ENCODE measurements at places on chromosomes 7 and 10.

GRCh38 chr10:31299119-31299518 lies 19.9 kb upstream of the ZEB1 start:
- no peak for DNase-seq

DNA sequence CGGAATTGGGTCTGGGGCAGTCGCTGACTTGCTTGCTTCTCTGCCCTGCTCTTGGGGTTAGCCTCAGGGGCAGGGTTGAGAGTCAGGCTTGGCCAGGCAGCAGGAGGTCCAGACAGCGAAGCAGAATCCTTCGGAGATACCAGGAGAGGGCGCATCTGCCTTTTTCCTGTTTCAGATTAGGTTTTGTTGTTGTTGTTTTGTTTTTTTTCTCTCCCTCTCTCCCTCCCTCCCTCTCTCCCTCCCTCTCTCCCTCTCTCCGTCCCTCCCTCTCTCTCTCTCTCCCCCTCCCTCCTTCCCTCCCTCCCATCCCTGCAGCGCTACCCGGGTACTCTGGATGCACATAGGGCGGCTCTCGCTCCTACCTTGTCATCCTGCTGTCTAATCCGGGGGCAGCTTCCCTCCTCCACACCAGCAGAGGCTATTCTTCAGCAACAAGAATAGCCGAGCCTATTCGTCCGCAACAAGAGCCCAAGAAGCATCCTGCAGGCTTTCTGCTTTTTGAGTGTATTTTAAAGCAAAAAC lies 758 bp upstream of the OPTN start:
- peak; percentile 21 for DNase-seq

DNA sequence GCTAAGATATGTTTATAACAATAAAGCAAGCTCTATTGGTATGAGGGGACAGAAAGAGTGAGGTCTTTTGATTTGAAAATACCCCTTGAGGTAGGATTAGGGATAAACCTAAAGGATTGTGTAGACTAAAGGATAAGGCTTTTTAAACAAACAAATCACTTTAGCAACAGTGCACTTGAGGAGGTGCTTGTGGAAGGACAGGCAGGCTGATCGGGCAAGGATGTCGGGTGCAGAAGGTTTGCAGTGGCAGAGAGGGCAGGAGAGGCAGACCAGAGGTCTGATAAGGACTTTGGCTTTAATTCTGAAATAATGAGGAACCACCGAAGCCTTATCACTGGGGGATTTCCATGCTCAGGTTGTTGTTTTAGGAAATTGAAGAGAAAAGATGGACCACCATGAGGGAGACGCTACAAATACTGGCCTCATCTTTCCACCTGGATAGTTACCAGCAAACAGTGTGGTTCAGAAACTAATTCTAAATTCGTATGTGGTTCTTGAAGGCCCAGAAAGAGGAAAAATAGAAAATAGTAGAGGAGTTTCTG lies 119.5 kb upstream of the KLF6 start:
- no peak for DNase-seq

DNA sequence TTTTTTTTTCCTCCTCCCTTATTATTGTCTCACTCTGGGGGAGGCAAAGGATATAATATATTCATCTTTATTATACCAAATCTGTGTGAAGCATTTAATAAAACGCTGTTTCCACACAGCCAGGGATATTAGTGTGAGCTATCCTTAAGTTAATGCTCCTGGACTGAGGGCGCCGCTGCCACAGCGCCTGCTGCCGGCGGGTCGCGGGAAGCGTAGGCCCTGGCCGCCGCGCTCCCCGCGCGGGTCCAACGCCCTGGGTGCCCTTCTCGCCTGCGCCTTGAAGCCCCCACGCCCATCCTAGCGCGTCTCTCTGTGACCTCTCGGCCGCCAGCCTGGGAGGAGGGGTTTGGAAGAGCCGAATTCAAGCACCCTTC lies 9.5 kb upstream of the LBX1 start:
- DNase-seq, result no peak

GRCh38 chr7:23247046-23247602 lies 549 bp downstream of the GPNMB start:
- DNase-seq, result no peak

DNA sequence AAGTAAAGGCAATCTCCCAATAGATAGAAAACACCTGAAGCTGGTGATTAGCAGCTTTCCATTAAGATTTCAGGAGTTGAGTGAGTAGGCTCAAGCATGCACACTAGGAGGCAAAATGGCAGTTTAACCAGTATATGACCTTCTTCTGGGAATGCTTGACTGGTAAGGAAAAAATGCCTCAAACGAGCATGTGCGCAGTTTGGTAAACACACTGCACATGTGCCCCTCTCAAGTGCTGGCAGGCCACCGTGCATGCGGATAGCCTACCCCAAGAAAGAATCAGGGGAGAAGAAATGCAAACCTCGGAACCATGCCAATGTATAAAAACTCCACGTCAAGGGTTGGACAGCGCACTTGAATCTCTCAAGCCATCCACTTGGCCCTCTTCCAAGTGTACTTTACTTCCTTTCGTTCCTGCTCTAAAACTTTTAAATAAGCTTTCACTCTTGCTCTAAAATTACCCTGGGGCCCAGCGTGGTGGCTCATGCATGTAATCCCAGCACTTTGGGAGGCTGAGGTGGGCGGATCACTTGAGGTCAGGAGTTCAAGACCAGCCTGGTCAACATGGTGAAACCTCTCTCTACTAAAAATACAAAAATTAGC lies 98.8 kb upstream of the CDK1 start:
- no peak for DNase-seq

DNA sequence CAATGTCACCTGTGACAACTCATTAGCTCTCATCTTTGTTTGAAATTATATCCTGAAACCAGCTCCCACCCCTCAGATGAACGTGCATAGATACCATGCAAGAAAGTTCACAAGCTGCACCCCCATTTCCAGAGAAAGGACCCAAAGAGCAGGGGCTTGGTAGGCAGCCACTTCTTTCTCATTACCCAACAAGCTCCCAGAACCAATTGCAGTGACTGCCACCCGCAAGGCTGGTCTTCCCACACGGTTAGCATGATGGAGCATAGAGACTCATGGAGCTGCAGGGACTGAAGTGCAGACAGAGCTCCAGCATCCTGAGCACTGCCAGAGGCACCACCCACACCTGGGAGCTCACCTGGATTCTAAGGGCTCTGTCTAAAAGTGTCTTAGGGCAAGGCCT lies 28.5 kb downstream of the FRMPD2 start:
- DNase-seq, result no peak

GRCh38 chr7:47451851-47452205 lies 130.1 kb downstream of the TNS3 start:
- no peak for DNase-seq

GRCh38 chr10:110373059-110373458 lies 68.3 kb upstream of the SMNDC1 start:
- no peak for DNase-seq

All from stimulated activated effector memory CD8-positive, alpha-beta T cell treated with anti-CD3 and anti-CD28 coated beads, Interleukin-12 subunit alpha, Interleukin-12 subunit beta, amount 100 ng/mL, for 72 hours (primary cell).